ENCODE measurements at places on chromosomes 1 and 21.
A peak's percentile ranks its signal among the peaks of the same experiment; 100 is the strongest.

DNA sequence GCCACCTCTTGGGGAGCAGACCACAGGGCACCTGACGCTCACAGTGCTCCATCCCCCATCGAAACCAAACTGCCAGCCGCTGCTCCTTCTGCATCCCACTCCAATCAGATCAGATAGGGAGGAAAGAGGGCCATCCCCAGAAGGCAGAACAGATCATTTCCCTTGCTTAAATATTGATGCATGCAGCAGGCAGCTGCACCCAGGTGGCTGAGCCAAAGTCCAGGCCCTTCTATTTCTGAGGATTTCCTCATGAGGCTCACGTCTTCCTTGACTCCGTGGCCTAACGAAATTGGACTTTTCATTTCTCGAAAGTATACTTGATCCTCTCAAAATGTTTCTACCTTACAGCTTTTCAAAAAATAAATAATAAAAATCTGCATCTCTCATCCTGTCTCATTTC lies 239.2 kb downstream of the ATG4C start:
- no peak for DNase-seq

GRCh38 chr1:8276173-8276914 lies 41.6 kb upstream of the SLC45A1 start:
- DNase-seq = peak; percentile 82

- no peak for DNase-seq
These were observed 35.1 kb downstream of the YARS1 start for GRCh38 chr1:32782086-32782485.

DNA sequence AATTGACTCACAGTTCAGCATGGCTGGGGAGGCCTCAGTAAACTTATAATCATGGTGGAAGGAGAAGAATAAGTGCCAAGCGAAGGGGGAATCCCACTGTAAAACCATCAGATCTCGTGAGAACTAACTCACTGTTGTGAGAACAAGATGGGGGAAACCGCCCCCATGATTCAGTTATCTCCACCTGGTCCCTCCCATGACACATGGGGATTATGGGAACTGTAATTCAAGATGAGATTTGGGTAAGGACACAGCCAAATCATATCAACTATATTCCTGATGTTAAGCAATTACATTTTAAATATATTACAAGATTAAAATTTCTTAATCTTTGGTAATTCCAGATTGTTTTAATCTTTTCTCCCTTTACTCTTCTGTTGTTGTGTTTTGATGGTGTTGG lies 55.2 kb downstream of the FNBP1L start:
- no peak for DNase-seq

- DNase-seq = no peak
These were observed 33.6 kb downstream of the ERI3 start for GRCh38 chr1:44321466-44321865.

All from GM12865 (cell line).